ENCODE measurements at places on chromosomes 7 and 10.

DNA sequence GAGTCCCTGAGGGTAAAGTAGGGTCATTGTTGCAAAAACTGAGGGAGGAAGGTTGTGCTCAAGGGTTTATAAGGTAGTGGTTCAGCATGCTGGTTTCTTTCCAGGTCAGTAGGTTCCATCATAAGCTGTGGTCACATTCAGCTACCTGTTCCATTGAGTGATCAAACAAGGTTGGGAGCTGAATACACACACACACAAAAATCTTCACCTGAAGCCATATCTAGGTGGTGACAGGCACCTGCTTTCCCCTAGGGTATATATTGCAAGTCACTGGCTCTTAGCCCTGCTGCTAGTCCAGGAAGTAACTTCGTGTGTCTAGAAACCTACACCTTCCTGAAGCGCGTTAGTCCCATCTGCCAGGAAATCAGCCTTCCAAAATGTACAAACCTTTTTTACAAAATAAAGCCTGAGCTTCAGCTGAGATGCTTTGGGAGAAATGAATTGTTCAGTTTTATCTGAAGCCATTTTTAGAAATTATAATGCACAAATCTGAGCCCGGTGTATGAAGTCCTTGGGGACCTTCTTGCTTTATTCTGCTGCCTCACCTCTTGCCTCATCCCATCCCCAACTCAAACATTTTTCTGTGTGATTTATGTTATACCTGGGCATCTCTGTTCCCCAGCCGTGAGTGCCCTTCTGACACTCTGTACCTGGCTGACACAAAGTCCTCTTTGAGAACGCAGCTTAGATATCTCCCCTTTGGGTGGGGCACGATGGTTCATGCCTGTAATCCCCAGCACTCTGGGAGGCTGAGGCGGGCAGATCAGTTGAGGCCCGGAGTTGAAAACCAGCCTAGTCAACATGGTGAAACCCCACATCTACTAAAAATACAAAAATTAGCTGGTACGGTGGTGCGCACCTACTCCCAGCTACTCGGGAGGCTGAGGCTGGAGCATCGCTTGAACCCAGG, 10.6 kb upstream of the LAMTOR4 start:
- no peak for DNase-seq

DNA sequence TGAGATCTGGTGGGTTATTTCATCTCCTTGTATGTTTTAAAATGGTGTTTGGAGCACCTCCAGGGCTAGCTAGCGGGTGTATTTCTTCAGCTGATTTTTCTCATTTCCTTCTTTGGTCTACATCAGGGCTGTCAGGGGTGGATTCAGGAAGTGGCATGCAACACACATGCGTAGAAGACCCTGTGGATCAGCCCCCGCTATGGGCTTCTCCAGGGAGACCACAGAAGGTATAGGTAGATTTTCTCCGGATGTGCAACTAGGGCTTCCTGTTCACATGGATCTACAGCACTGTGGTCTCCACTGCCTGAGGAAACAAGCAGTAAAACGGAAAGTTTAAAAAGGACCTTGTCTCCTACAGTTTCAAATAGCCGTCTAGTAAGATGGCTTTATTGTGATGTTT, 10.4 kb downstream of the NUB1 start:
- DNase-seq, result no peak

GRCh38 chr10:21475393-21475792, 50.1 kb downstream of the SKIDA1 start:
- DNase-seq, result no peak

GRCh38 chr10:89337484-89337883, 9.7 kb downstream of the IFIT3 start:
- peak; percentile 68 for DNase-seq

DNA sequence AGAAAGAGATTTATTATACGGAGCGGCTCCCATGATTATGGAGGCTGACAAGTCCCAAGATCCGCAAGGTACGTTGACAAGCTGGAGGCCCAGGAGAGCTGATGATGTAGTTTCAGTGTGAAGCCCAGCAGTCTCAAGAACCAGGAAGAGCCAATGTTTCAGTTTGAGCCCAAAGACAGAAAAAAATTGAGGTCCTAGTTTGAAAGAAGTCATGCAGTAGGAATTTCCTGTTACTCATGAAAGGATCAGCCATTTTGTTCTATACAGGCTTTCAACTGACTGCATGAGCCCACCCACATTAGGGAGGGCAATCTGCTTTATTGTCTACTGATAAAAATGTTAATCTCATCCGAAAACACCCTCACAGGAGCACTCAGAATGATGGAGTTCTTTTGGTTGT, 51.5 kb downstream of the CCDC71L start:
- DNase-seq, result peak; percentile 91

- DNase-seq, result peak; percentile 57
Measured at GRCh38 chr7:102064361-102065025, 222.2 kb upstream of the SH2B2 start.

DNA sequence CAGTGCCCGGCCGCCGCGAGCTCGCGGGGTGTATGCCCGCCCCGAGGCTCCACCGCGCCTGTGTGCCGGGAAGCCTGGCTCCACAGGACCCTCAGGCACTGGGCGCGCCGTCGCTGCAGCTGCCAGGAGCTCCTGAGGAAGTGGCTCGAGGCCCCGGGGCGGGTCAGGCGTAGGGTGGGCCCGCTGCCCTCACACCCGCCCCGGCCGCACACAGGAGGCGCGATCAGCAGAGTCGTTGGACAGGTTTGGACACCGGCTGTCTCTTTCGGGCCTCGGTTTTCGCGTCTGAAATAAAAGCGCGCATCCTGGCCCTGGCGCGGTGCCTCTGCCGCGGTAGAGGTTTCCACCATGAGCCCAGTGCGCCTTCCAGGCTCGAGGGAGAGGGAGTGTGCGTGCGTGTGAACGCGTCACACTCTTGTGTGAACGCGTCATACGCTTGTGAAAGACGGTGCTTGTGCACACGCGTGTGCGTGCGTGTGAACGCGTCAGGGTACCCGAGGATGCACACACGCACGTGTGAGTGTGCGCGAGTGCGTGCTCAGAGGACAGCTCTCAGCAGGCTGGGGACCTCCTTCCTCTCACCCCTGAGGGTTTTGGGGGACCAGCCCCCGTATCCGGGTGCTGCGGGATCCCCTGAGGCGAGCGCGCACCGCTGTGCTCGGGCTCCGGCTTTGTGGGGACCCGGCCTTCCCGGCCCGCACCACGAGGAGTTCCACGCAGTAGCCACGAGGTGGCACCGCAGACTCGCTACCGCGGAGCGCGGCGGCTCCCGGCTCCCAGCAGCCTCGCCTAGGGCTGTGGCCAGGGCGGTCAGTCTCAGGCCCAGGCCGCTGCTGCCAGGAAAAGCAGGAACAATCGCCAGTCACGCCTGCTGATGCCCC, 83.8 kb downstream of the BMS1 start:
- peak; percentile 79 for DNase-seq

DNA sequence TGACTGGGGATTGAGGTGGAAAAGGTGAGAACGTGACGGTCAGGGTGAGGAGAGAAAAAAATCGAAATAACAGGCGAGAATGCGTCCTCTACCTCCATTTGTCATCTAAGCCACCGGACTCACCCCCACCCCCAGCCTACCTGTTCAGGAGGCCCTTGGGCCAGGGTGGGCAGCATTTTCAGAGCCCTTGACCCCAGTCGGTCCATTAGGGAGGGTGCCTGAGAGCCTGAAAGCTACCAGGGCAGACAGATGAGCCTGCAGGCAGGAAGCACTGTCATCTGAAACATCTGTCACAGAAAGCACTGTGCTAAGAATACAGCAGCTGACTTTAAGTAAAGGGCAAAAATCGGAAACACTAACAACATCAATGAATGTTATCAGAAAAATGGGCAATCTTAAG, 47.0 kb downstream of the MAD1L1 start:
- DNase-seq, result no peak

DNA sequence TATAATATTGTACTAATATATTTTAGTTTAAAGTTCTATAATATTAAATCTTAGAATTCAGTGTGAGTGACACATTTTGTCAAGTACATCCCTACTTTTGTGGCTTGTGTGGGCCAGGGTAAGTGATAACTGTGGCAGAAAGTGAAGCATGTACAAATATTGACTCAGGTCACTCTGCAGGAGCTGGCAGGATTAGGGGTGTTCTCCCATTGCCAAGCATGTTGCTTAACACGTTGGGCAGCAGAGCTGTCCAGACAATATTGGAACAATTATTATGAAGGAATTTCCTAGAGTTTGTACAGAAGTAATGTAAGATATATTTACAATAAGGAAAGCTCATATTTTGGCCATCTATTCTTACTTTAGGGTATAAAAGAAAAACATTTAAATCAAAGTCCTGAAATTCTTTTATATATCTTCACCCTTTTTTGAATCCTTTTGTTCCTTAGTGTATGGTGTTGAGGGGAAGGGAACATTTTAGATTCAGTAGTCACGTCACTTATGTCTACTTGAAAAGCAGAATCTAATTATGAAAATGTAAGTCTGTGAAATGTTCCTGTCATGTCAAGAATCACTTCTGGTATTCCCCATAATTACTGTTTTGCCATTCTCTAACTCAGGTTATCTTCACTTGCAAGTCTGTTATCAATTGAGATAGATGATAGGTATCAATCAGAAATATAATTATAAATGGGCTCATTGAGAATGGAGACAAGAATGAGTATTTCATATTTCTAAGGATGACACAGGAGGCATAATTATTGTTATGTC, 4.0 kb downstream of the HDAC9 start:
- no peak for DNase-seq

All from EH (cell line).